ENCODE measurements at places on chromosomes 11 and 22. TPM values are rescaled to one million over a fixed set of nuclear protein-coding genes. Genes with fewer than 3 reads are reported as not detected.

The C11orf97 gene
- polyA plus RNA-seq, result not detected

The OR52I2 gene
- polyA plus RNA-seq, result not detected

The CTSF gene
- polyA plus RNA-seq, result 28.1 TPM

The MMP13 gene
- not detected for polyA plus RNA-seq

The RIC3 gene
- not detected for polyA plus RNA-seq

The AMPD3 gene
- polyA plus RNA-seq, result 22.2 TPM

The OR8D2 gene
- not detected for polyA plus RNA-seq

The MYBPC3 gene
- not detected for polyA plus RNA-seq

The RASGRP2 gene
- 0.43 TPM for polyA plus RNA-seq

The OLFML1 gene
- polyA plus RNA-seq, result 0.10 TPM

The BTBD18 gene
- polyA plus RNA-seq, result not detected

The ZNF280B gene
- 2.3 TPM for polyA plus RNA-seq

The SORL1 gene
- polyA plus RNA-seq, result 5.4 TPM

The LMNTD2 gene
- 0.32 TPM for polyA plus RNA-seq

The HEPHL1 gene
- 0.04 TPM for polyA plus RNA-seq

The QSER1 gene
- 16.4 TPM for polyA plus RNA-seq

The LRRC75B gene
- polyA plus RNA-seq, result 5.2 TPM

The MYRF gene
- 2.7 TPM for polyA plus RNA-seq

The RNH1 gene
- 98.6 TPM for polyA plus RNA-seq

The DNAJB13 gene
- 0.17 TPM for polyA plus RNA-seq
